ENCODE measurements at places on chromosomes 3 and 15.

- DNase-seq, result no peak
Measured at GRCh38 chr3:186284661-186285060, 77.4 kb downstream of the DGKG start.

DNA sequence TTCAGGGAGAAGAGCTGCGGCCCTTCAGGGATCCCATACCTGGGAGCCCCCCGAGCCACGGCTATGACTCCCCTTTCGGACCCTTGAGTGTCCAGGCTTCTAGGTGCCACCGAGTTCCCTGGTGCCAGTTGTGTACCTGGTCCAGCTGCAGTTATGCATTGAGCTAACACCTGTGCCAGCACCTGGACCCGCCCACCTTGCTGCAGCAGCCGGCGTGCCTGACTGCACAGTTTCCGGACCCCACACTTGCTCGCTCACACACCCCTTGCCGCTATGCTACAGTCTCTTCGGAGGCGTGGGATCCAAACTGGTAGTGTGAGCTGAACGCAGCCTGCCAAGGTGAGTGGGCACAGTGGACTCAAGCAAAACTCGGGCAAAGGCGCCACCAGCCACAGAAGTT is 284.5 kb upstream of the ROBO1 start:
- no peak for DNase-seq

DNA sequence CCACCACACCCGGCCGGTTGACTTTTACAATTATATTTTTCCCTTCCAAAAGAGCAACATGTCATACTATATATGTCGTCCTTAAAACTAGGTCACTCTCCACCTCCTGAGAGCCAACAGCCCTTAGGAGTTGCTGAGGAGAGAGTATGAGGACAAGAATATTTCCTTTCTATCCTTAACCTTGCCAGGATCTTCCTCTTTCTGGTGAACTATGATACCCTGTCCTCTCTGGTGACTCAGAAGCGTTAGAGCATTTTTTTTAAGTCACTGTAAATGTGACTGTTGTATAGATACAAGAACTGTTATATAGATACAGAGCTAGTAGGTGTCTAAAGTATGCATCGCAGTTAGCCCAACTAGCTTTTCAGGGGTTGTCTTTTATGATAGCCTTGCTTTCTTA is 33.7 kb upstream of the MTHFS start:
- DNase-seq, result no peak

GRCh38 chr3:148206446-148206845 is 491.3 kb upstream of the AGTR1 start:
- DNase-seq, result no peak

DNA sequence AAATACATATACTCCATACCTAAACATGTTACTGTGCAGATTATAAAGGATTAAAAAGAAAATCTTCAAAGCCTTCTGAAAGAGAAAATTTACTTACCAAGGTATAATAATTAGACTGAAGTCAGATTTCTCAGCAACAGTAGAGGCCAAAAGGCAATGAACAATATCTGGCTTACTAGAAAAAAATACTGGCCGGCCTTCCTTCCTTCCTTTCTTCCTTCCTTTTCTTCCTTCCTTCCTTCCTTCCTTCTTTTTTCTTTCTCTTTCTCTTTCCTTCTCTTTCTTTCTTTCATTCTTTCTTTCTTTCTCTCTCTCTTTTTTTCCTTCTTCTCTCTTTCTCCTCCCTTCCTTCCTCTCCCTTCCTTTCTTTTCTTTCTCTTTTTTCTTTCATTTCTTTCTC is 209.6 kb downstream of the KCNH8 start:
- DNase-seq, result no peak

GRCh38 chr3:169448501-169448900 is 215.0 kb downstream of the MECOM start:
- DNase-seq, result no peak

DNA sequence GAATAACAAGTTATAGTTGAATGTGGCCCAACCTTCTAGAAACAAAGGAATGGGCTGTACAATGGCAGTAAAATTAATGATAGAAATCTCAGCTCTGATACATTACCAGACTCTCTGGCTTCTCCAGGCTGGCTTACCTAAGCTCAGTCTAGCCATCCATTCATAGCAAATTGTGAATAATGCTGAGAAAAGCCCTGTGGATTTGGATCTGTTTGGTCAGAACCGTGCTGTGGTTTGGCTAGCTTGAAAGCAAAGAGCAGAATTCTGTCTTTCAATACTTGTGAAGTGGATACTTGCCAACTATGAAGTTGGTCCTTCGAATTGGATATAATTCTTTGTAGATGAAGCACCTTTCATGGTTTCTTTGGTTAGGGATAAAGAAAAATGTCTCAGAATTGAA is 199.1 kb downstream of the EPHA3 start:
- DNase-seq, result no peak

DNA sequence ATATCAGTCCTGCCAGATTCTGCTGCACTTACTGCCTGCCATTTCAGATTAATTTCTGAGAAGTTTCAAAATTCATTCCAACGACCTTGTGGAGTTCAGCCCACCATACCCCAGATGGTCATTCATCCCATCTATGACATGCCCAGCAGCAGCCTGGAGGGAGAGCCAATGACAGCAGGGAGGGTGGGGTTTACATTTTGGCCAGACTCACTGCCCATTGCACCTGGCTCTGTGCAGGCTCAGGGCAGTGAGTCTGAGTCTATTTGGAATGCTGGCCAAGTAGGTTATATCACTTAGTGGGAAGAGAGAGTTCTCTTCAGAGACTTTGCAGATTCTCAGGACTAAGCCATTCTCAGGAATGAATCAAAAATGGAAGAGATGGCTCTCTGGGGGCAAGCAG is 21.5 kb downstream of the SRPRB start:
- DNase-seq, result no peak

- no peak for DNase-seq
Measured at GRCh38 chr3:140636406-140637138, 41.3 kb upstream of the TRIM42 start.

DNA sequence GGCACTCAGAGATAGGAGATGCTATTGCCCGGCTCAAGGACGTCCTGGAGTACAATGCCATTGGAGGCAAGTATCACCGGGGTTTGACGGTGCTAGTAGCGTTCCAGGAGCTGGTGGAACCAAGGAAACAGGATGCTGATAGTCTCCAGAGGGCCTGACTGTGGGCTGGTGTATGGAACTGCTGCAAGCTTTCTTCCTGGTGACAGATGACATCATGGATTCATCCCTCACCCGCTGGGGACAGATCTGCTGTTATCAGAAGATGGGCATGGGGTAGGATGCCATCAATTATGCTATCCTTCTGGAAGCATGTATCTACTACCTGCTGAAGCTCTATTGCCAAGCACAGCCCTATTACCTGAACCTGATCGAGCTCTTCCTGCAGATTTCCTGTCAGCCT is 26.4 kb downstream of the BCL2A1 start:
- DNase-seq, result no peak

GRCh38 chr15:91182101-91182500 is 82.0 kb downstream of the SV2B start:
- no peak for DNase-seq

- DNase-seq, result no peak
Measured at GRCh38 chr3:48511551-48511950, 7.6 kb upstream of the SHISA5 start.

GRCh38 chr3:9026320-9027045 is 63.2 kb upstream of the RAD18 start:
- no peak for DNase-seq

DNA sequence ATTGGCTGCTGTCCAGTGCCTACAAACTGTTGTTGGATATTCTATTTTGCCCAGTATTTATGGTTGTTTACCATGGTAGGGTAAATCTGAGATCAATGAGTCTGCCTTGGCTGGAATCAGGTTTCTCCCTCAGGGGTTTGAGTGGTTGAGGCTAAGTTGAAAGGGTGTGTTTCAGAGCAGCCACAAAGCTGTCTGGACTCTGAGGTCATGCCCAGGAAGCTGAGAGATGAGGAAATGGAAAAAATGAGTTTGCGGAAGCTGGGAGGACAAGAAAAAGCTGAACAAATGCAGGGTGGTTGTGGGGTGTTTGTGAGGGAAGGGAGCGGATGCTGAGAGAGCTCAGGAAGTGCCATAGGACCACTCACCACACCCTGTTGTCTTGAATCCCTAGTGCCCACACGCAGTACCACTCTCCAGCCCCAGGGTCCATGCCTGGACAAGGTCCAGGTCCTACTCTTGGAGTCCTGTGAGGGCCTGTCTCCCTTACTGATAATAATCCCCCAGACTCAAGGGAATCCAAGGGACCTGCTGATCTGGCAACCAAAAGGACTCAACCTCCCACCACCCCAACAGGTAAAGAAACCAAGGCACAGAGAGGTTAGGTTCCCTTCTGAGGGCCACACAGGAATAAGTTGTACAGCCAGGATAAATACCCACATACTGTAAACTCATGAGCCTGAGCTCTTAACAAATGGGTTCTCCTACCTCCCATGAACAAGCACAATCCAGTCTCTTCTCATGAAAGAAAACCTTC is 81.6 kb downstream of the PPCDC start:
- DNase-seq, result no peak

- no peak for DNase-seq
Measured at GRCh38 chr15:32694222-32694983, 23.4 kb upstream of the GREM1 start.

- peak; percentile 72 for DNase-seq
Measured at GRCh38 chr3:129121016-129121791, 400 bp downstream of the RAB43 start.

DNA sequence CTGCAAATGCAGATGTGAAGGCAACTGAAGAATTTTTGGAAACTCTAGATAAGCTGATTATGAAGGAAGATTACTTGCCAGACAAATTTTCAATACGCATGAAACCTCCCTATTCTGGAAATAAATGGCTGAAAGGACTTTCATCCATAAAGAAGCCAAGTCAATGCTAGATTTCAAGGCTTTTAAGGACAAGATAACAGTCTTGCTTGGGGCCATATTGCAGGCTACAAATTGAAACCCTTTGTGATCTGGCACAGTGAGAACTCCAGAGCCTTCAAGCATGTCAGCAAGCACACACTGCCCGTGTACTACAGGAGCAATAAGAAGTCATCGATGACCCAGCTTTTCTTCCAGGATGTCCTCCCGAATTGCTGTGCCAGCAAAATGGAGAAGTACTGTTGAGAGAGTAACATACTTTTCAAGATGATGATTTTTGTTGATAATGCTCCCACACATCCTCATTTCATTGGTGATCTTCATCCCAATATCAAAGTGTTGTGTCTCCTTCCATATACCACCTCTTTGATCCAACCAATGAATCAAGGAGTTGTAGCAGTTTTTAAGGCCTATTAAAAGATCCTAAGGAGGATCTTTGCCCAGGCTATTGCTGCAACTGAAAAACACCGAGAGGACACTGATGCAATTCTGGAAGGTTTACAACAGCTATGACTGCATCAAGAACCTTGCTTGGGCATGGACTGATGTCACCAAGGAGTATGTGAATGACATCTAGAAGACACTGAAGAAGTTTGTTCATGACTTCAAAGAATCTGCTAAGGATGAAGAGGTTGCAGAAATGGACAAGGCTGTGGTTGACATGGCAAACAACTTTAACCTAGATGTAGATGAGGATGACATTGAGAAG is 20.3 kb downstream of the CALML4 start:
- no peak for DNase-seq

GRCh38 chr3:63990733-63991132 is 32.6 kb downstream of the PSMD6 start:
- no peak for DNase-seq

DNA sequence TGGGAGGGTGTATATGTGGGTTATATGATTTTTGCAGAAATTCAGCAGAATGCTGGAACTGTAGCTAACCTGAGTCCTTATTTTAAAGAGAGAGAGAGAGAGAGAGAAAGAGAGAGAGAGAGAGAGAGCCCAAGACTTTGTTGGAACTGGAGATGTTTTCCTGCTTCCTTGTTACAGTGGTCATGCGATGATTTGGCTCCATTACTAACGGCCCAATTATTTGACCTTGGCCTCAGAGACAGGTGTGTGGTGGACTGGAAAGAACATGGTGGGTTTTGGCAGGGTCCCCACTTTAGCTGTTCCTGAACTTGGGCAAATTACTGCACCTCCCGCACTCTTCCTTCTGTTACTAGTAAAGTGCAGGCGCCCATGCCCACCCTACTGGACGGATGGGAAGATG is 14.8 kb upstream of the ACSBG1 start:
- no peak for DNase-seq

- DNase-seq, result no peak
Measured at GRCh38 chr3:89635137-89635536, 527.7 kb downstream of the EPHA3 start.

GRCh38 chr3:41716471-41716870 is 245.4 kb downstream of the ULK4 start:
- DNase-seq, result no peak

GRCh38 chr15:68385671-68386586 is 46.0 kb downstream of the ITGA11 start:
- DNase-seq, result peak; percentile 24

GRCh38 chr3:38348903-38349302 is 2.3 kb downstream of the XYLB start:
- DNase-seq, result no peak

GRCh38 chr3:42290966-42291714 is 25.2 kb upstream of the CCK start:
- no peak for DNase-seq

- DNase-seq, result no peak
Measured at GRCh38 chr3:71402280-71402679, 181.2 kb downstream of the FOXP1 start.

- DNase-seq, result no peak
Measured at GRCh38 chr15:40764629-40765103, 798 bp downstream of the GCHFR start.

DNA sequence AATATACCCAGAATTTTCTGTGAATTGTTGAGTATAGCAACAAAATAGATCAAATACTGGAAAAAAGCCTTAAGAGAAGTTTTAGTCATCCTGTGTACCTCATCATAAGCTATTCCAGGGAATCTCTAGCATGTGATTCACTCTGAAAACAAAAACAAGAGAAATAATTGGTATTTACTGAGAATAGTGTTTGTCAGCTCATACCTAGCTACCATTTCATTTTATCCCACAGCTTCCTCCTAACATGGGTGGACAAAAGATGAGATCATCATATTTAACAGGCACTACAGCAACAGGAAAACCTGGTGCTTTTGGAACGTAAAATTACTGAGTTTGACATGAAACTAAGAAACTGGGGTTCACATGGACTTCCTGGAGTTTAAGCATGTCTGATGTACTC is 753.5 kb upstream of the NECTIN3 start:
- no peak for DNase-seq

- no peak for DNase-seq
Measured at GRCh38 chr15:43521419-43521818, 4.0 kb downstream of the MAP1A start.

DNA sequence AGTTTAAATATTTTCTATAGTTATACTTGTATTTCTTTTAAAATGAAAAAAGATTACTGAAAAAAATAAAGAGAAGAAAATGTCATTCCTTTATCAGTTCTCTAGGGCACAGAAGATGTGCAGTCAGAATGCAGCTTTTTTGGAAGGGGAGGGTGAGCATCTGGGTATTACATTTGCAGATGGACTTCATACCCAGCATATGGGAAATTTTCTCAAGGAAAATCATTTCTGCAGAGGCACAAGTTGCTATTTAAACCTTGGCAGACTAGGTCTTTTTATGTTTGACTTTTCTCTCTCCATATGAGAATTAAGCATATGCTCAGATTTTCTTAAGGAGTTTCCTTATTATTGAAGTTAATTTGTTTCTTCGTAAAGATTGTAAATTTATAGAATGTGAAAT is 39.5 kb upstream of the ZNF385D start:
- no peak for DNase-seq

- DNase-seq, result no peak
Measured at GRCh38 chr3:108079043-108079442, 11.8 kb downstream of the CD47 start.

- no peak for DNase-seq
Measured at GRCh38 chr3:150912501-150912900, 7.3 kb upstream of the MINDY4B start.

All from ecto neural progenitor cell (in vitro differentiated cells).